CD4-positive, alpha-beta T cell treated with Interleukin-12 subunit alpha and Interleukin-12 subunit beta, for 1 hour (primary cell): ENCODE measurements at places on chromosomes 1 and 21.

- DNase-seq: no peak
Measured at GRCh38 chr1:6779089-6779805, 6.0 kb upstream of the CAMTA1 start.

DNA sequence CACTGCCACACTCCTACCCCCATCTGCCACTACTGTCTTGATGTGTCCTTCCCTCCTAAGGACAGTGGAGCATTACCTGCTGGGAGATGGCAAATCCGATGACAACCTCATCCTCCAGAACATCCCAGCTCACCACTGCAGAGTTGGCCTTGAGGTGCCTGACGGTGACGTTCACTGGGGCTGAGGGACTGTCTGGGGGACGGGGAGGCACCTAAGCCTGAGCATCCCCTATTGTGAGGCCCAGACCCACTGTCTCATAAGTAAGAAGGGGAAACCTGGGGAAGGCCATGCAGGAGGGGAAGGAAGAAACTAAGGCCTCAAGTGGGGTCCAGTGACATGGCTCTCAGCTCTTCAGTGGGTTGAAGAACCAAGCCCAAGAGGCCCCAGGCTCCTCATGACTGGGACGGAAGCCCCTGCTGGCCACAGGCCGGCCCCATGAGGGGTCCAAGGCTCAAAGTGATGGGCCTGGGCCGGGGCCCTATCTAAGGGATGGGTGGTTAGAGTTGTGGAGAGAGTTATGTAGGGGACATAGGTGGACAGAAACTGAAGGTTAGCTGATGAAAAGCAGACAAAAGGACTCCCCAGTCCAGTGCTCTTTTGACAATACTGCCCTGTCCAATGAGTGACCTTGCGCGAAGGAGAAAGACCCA is 1.8 kb downstream of the FNDC5 start:
- no peak for DNase-seq

GRCh38 chr21:42956824-42957630 is 17.3 kb upstream of the PKNOX1 start:
- no peak for DNase-seq

DNA sequence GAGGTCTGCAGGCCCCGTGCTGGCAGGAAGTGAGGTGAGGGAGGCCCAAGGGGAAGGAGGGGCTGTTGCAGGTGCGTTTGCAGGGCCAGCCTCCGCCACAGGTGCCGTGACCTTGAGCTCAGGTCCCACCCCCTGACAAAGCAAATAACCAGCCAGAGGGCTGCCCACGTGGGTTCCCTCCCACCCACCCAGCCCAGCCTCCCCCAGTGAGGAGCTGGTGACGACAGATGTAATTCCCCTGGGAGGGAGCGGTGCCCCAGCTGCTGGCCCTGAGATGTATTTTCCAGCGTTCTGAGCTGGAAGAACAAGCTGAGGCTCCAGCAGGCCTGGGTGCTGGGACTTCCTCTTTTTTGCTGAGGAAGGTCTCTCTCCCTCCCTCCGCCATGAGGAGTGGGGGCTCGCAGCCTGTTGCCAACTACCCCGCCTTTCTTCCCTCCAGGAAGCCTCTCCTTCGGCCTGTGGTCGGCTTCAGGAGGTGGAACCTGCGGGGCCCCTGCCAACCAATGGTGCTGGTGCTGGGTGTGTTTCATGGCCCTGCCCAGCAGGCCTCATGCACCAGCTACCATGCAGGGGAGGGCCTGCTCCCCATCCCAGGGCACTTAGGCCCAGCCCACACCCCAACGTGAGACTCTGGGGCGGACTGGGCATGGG is 153.2 kb downstream of the PRDM16 start:
- DNase-seq: no peak

GRCh38 chr1:183206538-183207122 is 20.6 kb downstream of the LAMC2 start:
- no peak for DNase-seq

DNA sequence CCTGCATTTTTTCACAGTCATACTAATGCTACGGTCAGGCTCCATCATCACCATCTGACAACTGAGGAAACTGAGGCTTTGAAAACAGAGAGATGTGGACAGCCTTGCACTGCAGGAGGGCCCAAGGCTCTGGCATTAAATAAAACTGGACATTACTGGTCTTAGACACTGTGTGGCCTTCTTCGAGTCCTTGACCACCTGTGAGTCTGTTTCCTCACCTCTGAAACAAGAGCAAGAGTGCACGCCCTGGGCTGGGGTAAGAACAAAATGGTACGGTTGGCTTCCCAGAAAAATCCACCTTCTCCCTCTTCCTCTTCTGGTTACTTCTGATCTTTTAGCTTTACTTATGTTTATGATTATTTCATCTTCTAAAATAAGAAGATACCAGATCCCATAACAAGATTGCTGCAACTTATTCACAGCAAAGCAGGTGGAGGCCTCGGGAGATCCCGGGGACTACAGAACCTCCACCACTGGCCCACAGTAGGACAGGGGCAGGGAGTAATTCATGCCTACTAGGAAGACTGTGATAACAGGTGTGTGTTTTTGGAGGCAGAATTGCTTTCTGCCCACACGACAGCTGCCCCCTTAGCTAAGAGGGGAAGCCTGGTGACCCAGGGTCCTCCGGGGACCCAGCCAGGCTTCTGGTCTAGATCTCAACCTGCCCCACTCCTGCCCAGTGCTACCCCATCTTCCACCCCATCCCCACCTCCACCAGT is 156.4 kb upstream of the EDN2 start:
- DNase-seq: no peak

GRCh38 chr1:36731226-36732014 is 248.7 kb upstream of the CSF3R start:
- no peak for DNase-seq

GRCh38 chr21:36509973-36510664 is 30.2 kb upstream of the CLDN14 start:
- DNase-seq: no peak

GRCh38 chr1:200729863-200730262 is 8.8 kb upstream of the CAMSAP2 start:
- no peak for DNase-seq

DNA sequence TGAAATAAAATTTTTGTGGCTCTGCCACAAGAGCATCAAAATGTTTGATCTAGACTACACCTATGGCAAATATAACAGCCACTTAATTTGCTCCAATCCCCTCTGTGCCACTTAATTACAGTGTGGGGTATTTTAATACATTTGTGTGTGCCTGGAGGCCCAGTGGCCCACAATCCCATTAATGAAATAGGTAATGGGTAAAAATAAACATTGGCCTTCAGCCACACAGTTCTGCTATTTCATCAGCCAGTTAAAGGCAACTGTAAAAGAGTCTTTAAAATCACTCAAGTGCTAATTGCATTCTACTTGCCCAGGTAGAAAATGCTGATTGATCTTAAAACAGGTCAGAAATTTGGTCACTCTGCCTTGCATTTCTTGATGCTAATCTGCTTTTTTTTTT is 151.6 kb upstream of the UBE2U start:
- DNase-seq: no peak

DNA sequence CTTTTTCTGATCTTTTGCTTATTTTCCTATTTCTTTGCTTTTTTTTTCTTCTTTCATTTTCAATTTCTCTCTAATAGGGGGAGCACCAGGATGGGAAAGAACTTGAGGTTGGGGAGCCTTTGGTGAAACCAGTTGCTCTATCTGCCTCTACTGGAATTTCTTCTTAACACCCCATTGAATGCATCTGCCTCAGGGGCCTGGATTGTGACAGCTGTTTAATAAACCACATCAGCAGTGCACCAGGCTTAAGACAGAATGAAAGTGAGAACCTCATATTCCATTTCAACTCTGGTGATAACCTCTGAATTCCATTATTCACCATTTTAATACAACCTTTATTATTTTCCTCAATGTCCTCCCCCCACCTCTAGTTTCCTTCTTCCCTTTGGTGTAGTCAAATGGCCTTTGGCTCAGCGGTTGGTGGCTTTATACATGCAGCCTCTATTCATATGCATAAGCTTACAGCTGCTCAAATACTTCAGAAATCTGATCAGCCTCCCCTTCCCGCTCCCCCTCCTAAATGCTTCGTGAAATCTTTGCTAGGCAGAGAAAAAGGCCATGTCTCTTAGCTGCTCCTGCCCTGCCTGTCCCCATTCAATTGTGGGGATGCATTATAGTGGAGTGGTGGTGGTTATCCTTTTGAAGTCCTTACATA is 537.3 kb upstream of the PLXNA2 start:
- no peak for DNase-seq

GRCh38 chr1:99808391-99809115 is 41.6 kb upstream of the AGL start:
- peak; percentile 73 for DNase-seq
